ENCODE measurements at places on chromosomes 6 and 20.

- no peak for DNase-seq
Measured at GRCh38 chr20:51586005-51586440, 43.5 kb upstream of the NFATC2 start.

DNA sequence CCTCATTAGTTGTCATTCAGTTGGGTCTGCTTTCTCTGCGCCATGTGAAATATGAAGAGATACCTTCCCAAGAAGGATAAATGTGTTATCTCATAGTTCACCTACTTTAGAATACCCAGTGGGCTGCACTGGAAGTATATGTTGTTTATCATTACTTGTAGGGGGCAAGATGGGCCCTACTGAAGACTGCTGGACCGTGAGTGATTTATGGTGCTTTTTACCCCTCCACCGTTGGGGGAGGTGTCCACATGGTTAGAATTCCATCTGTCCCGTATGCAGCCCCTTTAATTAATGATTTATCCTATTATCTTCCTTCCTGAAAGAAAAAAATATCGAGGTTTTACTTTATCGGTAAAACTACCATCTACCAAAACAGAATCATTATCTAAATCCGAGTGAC lies 97.0 kb downstream of the TSHZ2 start:
- DNase-seq = no peak

DNA sequence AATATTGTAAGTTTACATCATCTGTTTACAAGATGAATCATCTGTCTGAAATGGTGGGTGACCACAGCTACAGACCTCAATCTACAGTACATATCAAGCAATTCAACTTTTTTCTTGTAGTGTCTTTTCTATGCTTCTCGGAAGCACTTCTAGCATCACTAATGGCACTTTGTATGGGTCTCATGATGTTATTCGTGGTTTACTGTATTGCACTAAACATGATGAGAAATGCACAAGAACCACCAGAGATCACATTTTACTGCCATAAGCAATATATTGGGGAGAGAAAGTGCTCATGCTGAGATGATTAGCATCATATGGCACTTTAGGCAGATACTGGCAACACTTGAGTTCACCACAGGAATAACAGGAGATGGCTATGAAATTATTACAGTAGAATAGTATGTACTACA lies 15.4 kb upstream of the BTBD3 start:
- DNase-seq = no peak

GRCh38 chr6:78746457-78746856 lies 120.9 kb upstream of the IRAK1BP1 start:
- no peak for DNase-seq

GRCh38 chr20:13690943-13691342 lies 52.2 kb upstream of the TASP1 start:
- DNase-seq = no peak

DNA sequence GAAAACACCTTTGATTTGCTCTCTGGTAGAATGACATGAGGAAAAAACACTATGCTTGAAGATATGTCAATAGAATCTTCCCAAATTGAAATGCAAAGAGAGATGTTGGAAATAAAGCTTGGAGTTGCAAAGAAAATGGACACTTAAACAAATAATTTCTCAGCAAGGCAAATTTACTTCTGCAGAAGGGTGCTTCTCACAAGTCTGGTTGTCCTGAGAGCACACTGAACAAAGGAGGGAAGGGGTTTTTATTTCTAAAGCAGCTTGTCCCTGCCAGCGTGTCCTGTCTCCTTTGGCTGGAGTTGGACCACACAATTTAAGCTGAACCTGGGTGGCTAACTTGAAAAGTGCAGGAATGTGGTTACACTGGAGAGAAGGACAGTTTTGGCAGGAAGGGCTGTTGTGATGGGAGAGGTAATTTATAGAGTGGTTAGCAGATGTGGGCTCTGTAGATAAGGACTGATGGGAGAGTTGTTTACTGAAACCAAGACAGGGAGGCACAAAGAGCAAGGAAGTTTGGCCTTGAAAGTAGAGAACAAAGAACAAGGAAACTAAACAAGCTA lies 454.6 kb upstream of the EYS start:
- DNase-seq = no peak

- no peak for DNase-seq
Measured at GRCh38 chr6:65280060-65280459, 427.0 kb downstream of the EYS start.

DNA sequence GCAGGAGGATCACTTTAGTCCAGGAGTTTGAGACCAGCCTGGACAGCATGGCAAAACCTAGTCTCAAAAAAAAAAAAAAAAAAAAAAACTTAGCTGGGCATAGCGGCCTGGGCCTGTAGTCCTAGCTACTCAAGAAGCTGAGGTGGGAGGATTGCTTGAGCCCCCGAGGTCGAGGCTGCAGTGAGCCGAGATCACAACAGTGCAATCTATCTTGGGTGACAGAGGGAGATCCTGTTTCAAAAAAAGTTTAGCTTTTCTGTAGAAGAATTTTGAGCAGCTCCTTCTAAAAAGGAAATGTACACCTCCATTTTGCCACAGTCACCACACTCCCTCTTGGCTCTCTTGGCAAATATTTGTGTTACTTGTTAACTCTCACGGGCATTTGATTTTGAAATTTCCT lies 505.8 kb downstream of the DOK5 start:
- no peak for DNase-seq

GRCh38 chr6:130020073-130020906 lies 1.9 kb downstream of the L3MBTL3 start:
- peak; percentile 17 for DNase-seq

GRCh38 chr6:27558028-27558724 lies 85.3 kb upstream of the ZNF184 start:
- DNase-seq = no peak

DNA sequence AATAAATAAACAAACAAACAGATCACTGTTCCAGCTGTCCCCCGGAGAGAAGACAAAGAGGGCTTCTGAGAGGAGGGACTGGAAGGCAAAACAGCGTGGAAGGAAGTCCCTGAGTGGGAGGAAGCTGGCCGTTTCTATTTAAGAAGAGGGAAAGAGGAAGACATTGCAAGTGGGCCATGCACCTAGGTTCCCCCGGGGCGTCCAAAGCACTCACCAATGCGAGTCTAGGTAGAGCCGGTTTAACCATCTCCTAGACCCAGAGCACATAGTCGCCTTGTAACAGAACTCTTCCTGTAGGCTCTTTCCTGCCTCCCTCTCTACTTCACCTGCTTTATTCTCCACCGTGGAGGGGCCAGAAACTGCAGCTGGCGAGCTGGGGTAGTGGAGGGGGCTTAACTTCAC lies 158.4 kb downstream of the ZDHHC14 start:
- no peak for DNase-seq

- no peak for DNase-seq
Measured at GRCh38 chr6:151285122-151285521, 45.4 kb downstream of the AKAP12 start.

GRCh38 chr6:110965629-110966229 lies 7.2 kb downstream of the GTF3C6 start:
- no peak for DNase-seq

DNA sequence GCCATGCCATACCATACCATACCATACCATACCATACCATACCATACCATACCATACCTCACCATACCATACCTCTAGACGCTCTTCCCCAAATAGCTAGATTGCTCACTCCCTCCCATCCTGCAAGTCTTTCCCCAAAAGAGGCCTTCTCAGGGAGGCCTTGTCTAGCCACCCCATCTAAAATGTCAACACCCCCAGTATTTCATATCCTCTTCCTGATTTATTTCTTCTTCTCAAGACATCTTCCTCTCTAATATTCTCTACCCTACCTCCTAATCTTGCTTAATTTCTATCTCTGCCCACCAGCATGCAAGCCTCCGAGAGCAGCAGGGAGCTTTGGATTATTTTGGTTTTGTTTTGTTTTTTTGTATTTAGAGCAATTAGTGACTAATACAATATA lies 225.2 kb upstream of the RREB1 start:
- no peak for DNase-seq

GRCh38 chr20:8118039-8118438 lies 14.0 kb upstream of the PLCB1 start:
- DNase-seq = no peak

DNA sequence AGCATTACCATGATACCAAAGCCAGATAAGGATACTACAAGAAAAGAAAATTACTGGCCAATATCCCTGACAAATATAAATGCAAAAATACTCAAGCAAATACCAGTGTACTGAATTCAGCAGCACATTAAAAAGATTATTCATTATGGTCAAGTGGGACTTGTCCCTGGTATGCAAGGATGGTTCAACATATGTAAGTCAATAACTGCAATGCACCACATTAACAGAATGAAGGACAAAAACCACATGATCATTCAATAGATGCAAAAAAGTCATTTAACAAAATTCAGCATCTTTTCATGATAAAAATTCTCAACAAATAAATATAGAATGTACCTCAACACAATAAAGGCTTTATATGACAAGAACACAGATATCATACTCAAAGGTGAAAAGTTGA lies 9.1 kb upstream of the DEFB125 start:
- no peak for DNase-seq

GRCh38 chr6:166446146-166446545 lies 63.4 kb upstream of the MPC1 start:
- DNase-seq = no peak
